ENCODE measurements at places on chromosomes 3 and 15.

DNA sequence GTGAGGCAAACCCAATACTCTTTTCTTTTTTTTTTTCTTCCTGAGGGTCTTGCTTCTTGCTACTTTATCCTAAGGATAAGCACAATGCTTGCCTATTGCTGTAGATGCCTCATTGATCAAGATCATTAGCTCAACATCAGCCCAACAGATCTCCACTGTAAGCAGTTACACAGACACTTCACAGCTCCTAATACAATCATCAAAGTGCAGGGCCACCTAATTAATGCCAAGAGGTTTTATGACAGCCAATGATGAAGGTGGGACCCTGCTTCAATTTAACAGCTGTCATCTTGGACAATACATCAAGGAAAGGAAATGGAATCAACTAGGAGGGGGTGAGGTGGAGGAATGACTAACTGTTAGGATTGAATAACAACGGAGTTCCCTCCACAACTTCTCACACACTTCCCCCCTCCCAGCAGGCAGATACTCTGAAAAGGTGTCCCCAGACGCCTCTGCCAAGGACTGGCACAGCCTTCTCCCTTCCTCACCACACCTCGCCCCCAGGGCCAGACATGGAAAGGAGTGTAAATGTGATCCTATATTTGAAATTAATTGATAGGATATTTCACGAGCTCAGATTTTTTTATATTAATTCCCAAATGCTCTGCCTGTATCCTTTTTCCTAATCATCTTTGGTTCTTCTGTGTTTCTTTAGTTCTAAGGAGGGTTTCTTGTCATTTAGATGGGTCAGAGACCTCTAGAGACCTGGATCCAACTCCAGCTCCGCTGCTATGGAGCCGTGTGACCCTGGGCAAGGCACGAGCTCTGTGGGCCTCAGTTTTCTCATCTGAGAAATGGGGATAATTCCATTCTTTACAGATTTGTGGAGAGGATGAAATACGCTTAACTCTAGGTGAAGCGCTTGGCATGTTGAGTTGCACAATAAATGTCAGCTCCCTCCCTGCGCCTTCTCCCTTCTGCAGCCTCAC, 1.2 kb downstream of the DCLK3 start:
- DNase-seq, result no peak

DNA sequence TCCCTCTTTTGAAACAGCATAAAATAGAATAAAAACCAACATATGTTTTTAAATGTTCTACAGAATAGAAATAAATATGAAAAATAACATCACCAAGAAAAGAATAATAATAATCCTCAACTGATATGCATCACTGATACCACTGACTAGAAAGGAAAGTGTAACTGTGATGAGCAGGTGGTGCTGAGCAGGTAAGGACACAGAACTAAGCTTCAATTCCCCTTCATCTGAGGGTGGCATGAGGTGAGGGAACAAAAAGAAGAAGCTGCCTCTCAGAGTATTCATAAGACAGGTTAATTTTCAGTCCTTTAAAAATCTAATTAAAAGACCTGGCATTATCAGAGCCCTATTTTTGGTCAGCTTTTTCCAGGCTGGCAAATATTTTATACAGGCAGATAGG, 216.3 kb downstream of the PLCH1 start:
- DNase-seq, result no peak

GRCh38 chr3:10599444-10599843, 94.1 kb upstream of the ATP2B2 start:
- no peak for DNase-seq

- DNase-seq, result no peak
Measured at GRCh38 chr3:57691411-57692132, 1.3 kb downstream of the DENND6A start.

GRCh38 chr15:35626571-35627318, 80.8 kb upstream of the DPH6 start:
- DNase-seq, result no peak

DNA sequence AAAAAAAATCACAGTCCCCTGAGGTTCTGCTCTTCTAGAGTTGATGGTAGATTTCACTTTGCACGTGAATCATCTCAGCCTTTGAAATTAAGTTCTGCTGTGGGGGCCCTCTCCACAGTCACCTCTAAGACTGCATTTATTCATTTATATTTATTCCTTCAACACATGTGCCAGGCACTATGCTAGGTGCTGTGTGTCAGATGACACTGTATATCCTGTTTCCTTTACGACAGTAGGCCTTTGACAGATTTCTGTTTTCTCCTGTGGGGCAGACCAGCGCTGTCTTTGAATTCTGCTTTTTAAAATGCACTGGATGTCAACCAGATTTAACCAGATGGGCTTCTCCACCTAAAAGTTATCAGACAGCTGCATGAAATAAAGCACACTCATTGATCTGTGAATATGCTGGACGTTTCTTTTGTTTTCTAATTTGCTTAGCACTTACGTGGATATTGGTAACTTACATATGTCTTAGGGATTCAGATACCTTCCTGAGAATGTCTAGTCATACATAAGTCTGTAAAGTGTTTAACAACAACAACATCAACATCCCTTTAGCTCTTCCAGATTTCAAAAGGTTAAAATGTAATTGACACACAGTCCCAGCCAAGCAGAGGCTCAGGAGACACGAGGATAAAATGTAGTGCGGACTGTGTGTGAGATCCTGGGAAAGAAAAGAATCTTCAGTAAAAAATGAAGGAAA, 525.5 kb upstream of the MCTP2 start:
- DNase-seq, result no peak

DNA sequence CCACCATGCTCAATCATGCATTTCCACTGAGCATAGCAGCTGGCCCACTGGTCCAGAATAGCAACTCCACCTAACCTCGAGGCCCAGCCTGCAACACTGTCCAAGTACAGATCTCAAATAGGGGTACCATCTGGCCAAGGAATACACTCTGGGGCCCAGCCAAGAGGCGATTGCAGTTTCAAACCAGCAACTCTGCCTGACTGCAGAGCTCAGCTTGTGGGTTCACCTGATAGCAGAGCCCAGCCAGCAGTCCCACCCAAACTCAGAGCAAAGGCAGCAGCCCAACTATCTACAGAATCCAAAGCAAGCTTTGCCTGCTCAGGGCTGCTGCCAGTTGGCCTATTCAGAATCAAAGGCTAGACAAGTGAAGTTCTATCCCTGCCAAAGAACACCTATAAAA, 30.5 kb downstream of the POLQ start:
- DNase-seq, result no peak

DNA sequence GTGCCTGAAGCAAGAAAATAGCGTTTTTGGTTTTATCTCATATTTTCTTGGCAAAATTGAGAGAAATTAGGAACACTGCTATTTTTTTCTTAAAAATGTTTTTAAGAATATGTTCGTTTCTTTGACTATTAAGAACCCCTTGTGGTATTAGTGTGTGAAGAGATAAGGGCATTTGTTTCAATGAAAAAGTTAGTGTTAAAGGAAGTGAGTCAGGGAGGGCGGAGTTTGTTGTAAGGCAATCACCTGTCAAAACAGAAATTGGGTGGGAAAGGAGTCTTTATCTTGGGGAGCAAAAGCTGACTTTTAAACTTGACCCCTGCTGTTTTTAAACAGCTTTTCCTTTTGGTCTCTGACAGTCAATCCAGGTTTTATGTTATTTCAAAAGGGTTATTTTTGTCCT, 4.2 kb downstream of the RAP2B start:
- DNase-seq, result no peak

DNA sequence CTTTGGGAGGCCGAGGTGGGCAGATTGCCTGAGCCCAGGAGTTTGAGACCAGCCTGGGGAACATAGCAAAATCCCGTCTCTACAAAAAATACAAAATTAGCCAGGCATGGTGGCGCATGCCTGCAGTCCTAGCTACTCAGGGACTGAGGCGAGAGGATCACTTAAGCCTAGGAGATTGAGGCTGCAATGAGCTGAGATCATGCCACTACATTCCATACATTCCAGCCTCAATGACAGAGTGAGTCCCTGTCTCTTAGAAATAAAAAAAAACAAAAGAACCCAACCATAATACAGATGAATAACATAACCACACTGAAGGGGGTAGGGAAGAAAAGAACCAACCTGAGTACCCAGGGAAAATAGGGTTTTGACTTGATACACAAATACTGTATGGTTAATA, 19.7 kb upstream of the CGNL1 start:
- no peak for DNase-seq

DNA sequence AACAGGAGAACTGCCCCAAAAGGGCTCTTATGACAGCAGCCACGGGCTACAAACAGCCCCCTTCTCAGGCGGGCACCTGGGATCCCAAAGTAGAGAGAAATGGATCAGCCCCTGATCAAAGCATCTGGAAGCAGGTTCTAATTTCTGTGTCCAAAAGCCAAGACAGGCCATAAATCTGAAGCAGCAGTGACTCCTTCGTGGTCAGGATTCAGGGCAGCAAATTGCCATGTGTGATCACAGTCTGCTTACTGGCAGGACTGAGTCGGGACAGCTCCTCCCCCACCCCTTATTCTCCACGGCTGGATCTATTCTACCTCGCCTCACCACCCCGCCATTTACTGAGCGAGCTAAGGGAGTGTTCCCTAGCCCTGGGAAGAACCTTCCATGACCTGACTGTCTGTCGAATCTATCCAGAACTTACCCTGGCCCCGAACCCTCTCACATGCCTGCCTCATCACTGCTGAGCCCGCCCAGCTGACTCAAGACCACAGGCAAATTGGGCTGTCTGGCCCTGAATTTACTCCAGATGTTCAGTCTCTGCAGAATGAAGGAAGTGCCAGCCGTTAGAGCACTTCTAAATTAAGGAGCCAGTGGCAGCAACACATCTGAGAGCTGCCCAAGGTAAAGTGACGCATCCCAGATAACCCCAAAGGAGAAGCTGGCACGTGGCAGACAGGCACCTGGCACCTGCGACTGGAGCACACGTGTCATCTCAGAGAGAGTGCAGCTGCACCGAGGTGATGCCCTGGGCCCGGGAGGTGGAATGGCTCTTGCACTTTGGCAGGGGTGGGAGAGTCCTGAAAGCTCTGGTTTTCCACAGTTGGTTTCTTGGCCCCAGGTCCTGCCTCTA, 1.3 kb downstream of the LRRC15 start:
- no peak for DNase-seq

DNA sequence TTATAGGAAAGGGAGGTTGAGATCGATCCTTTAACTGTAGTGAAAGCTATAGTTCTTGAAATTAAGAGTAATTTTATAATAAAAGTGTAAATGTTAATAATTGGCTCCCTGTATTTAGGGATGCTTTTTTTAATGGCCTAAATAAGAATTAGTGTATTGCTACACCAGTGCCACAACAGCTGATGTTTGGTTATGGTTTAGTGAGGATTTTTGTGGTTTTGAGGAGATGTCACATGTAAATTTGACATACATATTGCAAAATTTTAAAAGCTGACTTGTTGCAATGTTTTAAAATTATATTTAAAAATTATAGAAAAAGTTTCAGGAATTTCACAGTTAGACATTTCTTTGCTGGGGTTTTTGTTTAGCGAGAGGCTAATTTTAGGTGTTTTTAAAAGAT, 3.9 kb downstream of the TSC22D2 start:
- DNase-seq, result no peak

DNA sequence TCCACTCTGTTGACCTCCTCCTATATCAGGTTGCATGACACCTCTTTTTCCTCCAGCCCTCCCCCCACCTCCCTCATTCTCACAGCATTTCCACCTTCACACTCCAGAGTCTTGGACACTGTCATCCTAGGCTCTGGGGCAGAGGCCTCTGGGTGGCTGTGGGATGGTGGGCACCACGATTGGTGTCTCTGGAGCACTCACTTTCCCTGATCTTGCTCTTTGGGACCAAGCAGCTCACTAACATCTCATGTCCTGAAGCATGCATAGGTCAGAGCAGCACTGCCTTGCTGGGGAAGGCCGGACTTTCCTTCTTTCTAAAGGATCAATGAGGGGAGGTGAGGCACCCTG, 14.9 kb downstream of the ZBTB47 start:
- no peak for DNase-seq

DNA sequence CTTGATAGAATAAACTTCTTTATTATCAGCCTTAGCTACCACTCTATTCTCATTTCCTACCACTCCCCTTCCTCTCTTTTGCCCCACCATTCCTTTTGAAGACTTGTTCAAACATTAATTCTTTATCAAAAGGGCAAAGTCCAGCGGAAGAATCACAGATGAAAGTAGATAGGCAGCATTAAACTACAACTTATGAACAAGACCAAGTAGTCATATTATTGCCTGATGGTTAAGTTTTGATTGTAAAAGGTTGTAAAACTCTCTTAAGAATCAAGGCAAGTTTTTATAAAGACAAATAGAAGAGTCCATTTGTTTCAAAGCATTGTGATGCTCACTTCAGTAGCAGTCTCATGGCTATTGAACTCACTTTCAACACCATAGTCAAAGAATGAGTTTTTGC, 22.4 kb upstream of the TGFBR2 start:
- DNase-seq, result no peak

DNA sequence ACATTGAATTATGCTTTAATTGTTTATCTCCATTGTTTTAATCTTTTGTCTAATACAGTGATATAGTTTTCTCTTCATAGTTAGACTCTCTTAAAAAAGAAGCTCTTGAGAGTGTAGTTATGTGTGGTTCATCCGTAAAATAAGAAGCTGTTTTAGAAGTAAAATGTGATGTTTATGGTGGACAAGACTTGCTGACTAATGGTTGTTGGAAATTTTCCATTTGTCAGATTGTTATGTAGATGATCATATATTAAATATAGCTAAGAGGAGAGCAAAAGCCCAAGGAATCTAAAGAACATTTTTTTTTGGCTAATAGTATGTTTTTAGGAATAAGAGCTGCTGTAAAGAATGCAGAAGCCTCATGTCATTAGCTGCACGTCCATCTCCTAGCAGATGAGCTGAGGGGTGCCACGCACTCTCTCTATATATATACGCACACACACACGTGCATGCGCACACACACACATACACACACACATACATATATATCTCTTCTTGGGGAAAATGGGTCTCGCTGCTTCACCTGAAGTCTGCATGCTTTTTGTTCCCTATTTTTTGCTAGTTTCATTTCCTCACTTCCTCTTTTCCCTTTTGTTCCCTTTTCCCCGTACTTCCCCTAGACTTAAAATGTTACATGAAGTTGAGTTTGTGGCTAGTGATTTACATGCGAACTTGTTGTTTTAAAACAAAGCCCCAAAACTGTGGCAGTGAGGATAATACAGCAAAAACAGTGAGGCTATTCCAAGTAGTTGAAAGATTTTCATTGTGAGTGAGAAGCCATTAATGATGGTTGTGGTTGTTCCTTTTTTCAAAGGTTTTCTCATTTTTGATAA, 107.8 kb downstream of the MBNL1 start:
- no peak for DNase-seq

GRCh38 chr3:32406486-32407408, 15.1 kb downstream of the CMTM7 start:
- no peak for DNase-seq

Measured in left lung (tissue), 14 donors.